ENCODE measurements at places on chromosomes 11 and 22.

DNA sequence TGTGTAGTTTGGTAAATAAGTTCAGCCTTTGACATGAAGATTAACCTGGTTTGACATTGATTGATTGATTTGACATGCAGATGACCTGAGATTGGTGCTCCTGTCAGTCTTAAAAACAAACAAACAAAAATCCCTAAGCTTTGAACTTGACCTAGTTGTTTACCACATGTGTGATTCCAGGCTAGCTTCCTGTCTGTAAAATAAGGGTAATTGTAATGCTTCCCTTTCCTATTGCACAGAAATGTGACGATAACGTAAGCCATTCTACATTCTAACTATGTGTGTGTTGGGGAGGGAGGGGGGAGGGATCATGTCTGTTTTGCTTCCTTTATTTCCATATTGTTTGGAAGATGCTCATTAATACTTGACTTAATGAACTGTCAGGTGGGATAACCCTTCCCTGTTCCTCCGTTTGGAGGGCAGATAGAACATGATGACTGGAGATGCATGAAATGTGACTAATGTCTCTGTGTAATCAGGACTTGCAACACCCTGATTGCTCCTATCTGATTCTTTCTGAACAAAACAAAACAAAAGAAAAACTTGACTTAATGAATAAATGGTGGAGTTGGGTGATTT is 106.1 kb upstream of the CLMP start:
- DNase-seq, result no peak

- DNase-seq, result no peak
Measured at GRCh38 chr22:49209452-49210195, 618.0 kb downstream of the BRD1 start.

DNA sequence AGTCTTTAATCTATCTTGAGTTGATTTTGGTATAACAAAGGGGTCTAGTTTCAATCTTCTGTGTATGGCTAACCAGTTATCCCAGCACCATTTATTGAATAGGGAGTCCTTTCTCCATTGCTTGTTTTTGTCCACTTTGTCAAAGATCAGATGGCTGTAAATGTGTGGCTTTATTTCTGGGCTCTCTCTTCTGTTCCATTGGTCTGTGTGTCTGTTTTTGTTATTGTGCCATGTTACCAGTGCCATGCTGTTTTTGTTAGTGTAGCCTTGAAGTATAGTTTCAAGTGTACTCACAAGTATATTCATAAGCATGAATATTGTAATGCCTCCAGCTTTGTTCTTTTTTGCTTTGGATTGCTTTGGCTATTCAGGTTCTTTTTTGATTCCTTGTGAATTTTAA is 159.6 kb downstream of the TBC1D22A start:
- no peak for DNase-seq

DNA sequence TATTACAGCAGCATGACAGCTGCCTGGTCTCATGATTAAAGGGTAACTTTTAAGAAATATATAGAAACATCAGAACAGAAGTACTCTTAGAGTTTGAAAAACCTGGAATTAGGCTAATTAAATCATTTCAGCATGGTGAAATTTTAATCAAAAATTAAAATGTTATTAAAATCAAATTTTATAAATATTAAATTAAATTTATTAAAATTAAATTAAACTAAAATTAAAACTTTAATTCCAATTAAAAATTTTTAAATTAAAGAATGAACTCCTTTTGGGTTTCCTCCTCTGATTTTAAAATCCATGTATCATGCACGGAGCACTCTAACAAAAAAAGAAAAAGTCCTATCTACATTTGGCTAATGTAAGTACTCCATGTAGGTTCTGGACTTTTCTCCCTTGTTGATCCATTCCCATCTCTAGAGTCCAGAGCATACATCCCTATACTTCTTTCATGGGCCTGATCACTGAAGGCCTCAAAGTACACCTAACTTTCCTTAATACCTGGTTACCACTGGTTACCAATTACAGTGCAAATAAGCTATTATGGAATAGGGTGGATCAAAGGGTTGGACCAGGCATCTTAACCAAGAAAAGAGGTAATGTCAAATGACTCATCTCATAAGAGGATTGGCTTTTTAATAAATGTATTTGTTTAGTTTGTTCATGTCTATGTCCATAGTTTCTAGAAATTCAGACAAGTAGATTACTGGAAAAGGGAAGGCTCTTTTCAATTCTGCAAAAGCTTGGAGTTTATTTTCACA is 48.4 kb upstream of the MUC15 start:
- no peak for DNase-seq

DNA sequence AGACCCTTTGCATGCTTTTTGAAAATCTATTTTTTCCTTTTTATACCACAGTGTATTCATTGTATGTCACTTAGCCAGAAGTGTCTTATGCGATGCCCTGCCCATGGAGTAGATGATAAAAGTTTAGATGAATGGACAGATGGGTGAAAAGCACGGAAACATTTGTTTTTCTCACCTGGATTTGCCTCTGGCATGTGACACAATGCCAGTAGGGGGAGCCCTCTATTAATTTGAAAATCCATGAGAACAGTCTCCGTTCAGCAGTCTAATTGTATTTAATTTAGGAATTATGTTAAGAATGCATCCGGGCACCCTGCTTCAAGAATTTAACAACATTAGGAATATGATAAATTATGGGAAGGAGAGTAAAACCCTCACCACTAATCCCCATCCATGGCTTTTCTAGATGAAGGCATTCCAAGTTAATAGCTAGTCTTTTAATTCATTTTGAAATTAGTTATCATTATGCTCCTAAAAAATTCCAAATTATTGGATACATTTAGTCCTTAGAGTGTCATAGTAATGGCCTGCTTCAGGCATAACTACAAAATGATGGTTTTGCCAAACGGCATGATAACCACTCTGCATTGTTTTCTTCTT is 55.3 kb upstream of the ALKBH3 start:
- no peak for DNase-seq

DNA sequence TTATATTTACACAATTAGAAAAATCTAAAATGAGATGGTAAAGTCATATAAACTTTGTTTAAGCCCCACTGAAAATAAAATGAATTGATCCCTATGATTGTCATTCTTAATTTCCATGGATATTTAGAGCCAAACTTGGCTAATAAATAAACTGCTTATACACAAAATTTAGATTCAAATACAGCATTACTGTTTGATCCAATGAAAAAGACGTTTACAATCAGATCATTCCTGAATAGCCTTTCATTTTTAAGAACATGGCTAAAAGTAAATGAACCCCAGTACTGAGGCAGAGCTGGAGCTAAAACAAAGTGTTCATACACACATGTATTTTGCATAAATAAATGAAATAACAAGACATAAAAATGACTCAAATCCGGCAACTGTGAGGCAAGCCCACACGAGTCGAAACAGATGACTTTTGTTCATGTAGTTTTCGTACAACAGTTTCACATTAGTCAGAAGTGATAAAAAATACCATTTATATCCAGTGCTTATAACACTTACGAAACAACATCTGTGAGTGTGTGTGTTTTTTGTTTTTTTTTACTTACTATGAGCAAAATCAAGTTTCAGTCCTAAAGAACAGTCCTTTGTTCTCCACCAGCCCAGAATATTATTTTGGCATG is 386.5 kb downstream of the SOX6 start:
- DNase-seq, result no peak

GRCh38 chr11:44223238-44223637 is 86.7 kb downstream of the ALX4 start:
- no peak for DNase-seq

GRCh38 chr11:122115524-122116379 is at the start of gene BLID:
Gene BLID, minus strand, starts transcription at chr11:122116215. Its CDS starts 293 bp downstream, at chr11:122115922.
- DNase-seq, result no peak

All from cerebellar nuclear complex (tissue), 1 donor.